CD4-positive, alpha-beta T cell treated with Interleukin-15 for 1 hour (primary cell): ENCODE measurements at places on chromosomes 13 and 19.

DNA sequence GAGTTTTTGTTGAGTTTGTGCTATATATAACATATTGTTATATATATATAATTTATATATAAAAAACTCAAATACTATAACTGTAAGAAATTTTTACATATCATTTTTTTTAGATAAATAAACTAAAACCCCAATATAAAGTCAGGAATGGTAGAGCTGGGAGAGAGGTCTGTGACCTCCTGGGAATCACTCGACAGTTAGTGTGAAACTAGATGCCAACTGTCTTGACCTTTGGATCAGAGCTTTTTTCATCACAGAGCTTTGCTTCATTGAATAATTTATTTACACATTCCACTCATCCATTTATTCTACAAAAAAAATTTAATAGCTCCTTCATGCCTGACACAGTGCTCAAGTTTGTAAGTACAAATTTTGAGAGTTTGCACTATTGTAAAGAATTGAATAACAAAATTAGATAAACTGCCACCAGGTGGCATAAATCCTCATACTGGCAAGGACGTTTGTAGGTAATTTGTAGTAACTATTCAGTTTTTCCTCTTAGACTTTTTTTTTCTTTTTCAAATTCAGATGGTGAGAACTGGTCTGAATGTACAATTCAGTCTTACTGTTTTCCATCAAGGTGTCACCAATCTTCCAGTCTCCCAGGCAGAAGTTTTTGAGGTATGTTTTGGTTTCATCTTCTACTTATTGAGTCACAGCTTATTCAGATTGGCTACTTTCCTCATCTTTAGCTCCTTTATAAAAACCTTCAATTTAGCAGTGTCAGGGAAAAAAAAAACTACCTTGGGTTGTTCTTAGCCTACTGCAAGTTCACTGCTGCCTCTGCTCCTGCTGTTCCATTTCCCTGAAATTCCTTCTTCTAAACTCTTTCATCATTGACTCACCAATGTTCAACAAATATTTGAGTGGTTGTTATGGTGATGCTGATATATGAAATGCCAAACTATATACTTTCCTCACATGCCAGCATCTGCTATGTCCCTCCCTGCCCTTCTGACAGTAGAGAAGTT is 28.7 kb downstream of the LACC1 start:
- DNase-seq, result no peak

- DNase-seq, result no peak
These were observed 158.1 kb downstream of the ZNF486 start for GRCh38 chr19:20325151-20325550.

- DNase-seq, result no peak
These were observed 62.3 kb downstream of the KCNC3 start for GRCh38 chr19:50266896-50267295.

GRCh38 chr13:27905650-27906049 is 14.2 kb upstream of the PDX1 start:
- no peak for DNase-seq

- DNase-seq, result no peak
These were observed 64.9 kb upstream of the FGF14 start for GRCh38 chr13:102466610-102467190.

DNA sequence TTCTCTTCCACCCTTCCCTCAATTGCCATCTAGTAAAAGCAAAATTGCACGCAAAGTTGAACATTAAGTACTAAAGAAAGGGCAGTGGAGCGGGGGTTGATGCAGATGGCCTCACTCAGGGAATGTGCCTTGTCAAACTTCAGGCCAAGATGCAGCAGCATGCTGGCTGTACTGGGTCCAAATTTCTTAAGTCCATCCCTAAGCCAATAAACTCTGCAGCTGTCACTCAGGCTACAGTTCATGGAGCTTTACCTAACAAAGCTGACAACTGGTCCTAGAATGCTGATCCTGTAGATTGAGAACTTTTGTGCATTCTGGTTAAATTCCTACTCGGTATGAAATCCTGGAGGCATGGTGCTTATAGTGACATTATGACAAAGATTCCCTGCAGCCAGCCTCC is 88.4 kb downstream of the FOXO1 start:
- DNase-seq, result no peak

DNA sequence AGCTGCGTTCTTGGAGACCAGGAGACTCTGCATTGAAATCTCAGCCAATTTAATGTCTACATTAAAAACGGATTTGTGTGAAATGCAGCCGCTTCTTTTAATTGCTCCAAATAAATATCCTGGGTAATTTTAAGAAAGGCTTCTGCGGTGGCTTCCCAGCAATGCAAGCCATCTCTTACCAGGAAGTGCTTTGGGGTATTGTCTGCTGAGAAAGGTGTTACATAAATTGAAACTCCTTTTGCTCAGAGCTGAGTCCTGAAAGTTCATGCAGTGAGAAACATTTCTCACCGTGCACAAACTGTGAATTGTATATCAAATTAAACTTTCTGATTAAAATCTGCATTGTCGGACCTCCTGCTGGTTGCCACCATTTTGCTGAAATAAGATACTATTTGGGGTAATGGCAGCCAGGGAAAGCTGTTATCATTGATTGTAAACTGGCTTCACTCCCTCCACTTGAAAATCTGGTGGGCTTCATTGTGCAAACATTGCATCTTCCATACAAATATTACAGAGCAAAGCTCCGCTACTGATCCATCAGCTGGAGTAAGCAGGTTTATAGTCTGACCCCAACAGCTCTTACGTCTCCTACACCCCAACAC is 59.5 kb downstream of the ZIC5 start:
- DNase-seq, result no peak

GRCh38 chr19:35098413-35099049 is 17.1 kb upstream of the FXYD3 start:
- no peak for DNase-seq

DNA sequence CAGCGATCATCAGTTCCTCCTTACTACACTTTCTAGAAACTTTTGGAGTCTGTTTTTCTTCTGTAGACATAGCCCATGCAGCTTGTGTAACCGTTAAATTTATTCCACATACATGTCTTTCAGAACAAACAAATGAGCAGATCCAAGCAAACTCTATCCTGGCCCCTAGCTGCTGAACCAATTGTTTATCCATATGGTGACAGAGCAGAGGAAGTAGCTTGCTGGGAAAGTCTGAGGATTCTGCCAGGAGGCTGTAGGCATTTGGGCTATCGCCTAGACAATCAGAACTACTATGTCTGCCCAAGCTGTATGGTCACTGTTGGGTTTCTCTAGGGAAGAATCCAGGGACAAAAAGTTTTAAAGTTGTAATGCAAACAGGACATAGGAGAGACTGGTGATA is 343.7 kb downstream of the SPRY2 start:
- DNase-seq, result no peak

DNA sequence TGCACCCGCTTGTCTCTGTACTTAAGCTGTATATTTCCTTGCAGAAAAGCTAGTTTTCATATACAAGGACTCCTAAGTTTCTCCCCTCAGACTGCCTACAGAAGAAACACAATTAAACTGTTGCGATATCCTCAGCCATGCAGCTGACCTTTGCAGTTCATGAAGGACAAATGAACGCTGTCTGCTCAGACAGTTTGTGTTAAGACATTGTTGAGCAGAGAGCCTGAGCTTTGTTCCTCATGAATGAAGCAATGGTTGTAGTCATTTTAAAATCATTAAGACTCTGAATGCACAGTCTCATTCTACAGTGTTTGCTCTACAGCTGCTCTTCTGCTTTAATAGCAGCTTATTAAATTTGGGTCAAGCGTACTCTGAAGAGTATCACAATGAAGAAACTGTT is 23.2 kb upstream of the MAB21L1 start:
- no peak for DNase-seq

DNA sequence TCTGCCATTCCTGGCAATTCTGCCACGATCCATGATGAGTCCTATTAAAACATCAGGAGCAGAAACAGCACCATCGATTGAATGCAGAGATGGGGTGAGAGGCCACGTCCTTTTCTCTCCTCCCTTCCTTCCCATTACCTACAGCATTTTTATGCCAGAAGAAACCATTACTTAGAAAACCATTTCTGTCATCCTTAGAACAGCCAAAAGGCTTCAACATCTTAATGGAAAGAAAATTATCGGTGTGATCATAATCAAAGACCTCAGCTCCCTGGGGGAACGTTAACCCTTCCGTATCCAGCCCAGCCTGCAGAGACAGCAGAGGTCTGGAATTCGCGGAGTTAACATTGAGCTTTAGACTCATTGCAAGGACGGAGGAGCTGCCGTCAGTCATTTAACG is 56.0 kb upstream of the SIAH3 start:
- DNase-seq, result no peak

- peak; percentile 80 for DNase-seq
These were observed 6.4 kb downstream of the KLF16 start for GRCh38 chr19:1856698-1857603.

GRCh38 chr13:23985839-23986238 is 88.5 kb upstream of the C1QTNF9B start:
- DNase-seq, result no peak

DNA sequence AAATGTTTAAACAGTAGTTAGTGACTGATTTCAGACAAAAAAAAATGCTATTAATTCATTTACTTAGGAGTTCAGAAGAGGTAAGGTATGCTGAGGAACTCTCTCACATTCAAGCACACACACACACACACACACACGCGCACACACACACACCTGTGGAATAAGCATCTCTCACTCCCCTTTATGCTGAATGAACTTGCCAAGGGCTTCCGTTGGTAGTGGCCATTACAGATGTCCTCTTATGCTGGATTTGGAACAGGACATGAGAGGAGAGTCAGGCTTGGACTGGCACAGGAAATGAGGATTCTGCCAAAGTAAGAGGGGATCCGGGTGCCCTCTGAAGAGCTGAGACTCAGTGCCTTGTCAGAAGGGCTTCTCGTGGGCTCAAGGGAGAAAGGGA is 463.4 kb upstream of the MIR17HG start:
- no peak for DNase-seq

- no peak for DNase-seq
These were observed 131.6 kb downstream of the SOX1 start for GRCh38 chr13:112198396-112199010.

GRCh38 chr13:62924395-62924794 is 1508.7 kb upstream of the PCDH20 start:
- DNase-seq, result no peak

DNA sequence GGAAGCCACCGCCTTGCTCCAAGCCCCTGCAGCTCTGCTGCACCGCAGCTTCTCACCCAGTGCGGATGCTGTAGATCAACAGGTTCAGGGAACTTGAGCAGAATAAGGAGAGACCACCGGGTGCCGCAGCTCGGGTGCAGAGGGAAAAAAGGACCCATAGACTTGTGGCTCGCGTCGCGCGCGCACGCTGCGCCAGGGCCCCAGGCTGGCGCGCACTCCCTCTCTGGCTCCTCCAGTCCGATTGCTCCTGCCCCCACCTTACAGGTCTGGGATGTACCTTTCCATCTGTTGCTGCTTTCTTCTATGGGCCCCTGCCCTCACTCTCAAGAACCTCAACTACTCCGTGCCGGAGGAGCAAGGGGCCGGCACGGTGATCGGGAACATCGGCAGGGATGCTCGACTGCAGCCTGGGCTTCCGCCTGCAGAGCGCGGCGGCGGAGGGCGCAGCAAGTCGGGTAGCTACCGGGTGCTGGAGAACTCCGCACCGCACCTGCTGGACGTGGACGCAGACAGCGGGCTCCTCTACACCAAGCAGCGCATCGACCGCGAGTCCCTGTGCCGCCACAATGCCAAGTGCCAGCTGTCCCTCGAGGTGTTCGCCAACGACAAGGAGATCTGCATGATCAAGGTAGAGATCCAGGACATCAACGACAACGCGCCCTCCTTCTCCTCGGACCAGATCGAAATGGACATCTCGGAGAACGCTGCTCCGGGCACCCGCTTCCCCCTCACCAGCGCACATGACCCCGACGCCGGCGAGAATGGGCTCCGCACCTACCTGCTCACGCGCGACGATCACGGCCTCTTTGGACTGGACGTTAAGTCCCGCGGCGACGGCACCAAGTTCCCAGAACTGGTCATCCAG is 964 bp downstream of the PCDH17 start:
- no peak for DNase-seq

DNA sequence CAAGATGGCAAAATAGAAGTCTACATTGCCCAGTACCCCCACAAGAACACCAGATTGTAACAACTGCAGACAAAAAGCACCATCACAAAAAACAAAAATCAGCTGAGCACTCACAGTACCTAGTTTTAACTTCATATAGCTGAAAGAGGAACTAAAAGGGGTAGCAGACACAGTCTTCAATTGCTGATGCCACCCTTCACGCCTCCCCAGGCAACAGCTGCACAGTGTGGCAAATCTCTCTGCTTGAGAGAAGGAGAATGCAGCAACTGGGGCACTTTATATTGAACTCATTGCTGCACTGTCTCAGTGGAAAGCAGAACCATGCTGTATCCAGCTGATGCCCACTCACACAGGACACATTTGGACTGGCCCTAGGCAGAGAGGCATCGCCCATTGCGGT is 2714.5 kb upstream of the PCDH20 start:
- DNase-seq, result no peak

GRCh38 chr13:111789420-111789819 is 277.5 kb upstream of the SOX1 start:
- no peak for DNase-seq

DNA sequence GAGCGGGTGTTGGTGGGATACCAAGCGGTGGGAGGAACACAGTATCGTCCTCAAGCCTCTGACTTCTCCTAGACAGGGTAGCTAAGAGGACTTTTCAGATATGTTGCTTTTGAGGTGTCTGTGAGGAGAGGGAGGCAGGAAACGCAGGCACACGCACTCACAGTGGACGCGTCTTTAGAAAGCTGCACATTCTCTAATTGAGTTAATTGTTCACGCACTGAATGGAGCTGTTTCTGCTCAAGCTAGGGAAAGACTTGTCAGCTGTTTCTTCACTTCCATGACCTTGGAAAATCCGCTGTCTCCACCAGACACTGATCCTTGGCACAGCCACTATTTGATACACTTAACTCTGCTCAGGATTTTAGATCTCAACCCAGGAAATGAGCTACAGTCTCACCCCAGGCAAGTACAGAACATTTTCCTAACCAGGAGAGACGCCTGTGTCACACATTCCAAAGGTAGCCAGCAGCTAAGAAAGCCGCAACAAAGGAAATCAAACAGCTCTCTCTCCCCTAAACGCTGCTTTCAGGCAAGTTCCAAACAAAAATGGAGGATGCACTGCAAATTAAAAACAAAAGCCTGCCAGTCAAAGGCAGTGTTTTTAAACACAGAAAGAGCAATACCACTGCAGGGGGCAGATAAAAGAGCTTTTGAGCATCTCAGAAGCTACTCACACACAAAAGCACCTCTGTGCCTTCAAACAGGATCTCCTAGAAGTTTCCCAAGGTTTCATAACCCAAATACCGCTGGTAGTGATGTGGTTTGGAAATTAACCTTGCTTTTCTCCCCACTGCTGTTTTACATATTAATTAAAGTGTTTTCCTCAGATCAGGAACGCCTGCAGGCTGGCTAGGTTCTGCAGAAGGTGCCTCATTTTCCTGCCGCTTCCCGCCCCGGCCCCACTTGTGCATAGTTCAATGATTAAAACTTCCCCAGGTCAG is 57.3 kb downstream of the IRS2 start:
- DNase-seq, result no peak

- no peak for DNase-seq
These were observed 14.9 kb downstream of the POP4 start for GRCh38 chr19:29620931-29621351.

GRCh38 chr13:98480915-98481877 is 95.7 kb downstream of the STK24 start:
- DNase-seq, result no peak
